ENCODE measurements at places on chromosomes 12 and 14.

- DNase-seq, result no peak
These were observed 98.3 kb downstream of the GARIN6 start for GRCh38 chr12:99745895-99746294.

GRCh38 chr12:115869604-115870003 lies 407.9 kb downstream of the MED13L start:
- no peak for DNase-seq

DNA sequence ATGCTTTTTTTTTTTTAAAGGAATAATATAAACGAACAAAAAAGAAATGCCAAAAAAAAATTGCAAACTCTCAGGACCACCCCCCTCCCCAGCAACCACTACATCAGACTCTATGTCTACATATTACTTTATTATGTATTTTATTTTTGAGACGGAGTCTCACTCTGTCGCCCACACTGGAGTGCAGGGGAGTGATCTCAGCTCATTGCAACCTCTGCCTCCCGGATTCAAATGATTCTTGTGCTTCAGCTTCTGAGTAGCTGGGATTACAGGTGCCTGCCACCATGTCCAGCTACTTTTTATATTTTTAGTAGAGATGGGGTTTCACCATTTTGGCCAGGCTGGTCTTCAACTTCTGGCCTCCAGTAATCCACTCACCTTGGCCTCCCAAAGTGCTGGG lies 22.9 kb downstream of the HECTD4 start:
- no peak for DNase-seq

- no peak for DNase-seq
These were observed 86.5 kb upstream of the MANSC4 start for GRCh38 chr12:27866373-27867101.

DNA sequence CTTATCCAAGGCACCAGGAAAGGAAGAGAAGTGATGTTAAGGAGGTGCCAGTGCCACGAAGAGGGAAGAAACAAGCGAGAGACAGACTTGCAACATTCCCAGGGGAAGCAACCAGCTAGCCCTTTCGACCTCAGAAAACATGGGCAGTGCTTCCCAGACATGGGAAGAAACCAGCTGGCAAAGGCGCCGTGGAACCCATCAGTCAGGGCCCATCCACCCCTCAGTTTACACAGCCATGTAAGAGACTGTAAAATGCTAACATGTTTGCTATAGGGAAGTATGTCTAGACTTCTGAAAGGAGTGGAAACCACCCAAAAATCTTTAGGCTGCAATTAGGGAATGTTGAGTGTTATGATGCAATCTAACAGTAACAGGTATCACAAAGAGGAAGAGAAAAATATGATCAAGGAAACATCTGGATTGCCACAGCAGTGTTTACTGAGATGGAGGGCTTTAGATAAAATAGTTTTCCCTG lies 26.3 kb downstream of the ANAPC5 start:
- no peak for DNase-seq

DNA sequence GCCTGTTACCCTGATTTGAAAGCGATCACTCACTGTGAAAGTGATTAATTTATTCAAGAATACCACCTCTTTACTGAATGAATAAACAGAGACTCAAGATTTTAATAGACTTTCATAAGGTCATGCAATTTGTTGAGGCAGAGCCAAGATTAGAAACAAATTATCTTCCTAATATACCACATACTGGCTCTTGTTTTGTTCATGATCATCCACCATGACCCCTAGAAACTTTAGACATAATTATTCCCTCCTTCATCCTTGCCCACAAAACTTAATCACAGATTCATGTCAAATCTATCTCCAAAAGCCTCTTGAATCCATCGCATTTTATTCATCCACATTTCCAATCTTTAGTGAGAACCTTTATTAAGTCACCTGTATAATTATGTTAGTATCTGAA lies 152.3 kb downstream of the ATXN7L3B start:
- DNase-seq, result no peak

DNA sequence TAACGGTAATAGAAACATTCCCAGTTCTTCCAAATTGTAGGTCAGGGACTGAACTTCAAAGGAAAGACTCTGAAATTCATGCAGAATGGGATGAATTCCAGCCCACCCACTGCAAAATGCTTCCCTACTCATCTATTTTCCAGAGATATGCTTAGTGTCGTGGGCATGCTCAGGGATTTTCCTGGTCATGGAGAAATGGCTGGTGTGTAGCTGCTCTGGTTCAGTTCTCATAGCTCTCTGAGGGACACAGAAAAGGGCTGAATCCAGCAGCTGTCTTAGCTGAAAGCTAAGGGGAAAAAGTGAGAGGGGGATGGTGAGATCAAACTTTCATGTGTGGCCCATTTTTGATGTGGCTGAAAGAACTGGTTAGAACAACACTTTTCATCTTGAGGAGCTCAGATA lies 72.9 kb upstream of the KRAS start:
- DNase-seq, result no peak

GRCh38 chr14:38278035-38278434 lies 22.1 kb upstream of the CLEC14A start:
- no peak for DNase-seq

- DNase-seq, result peak; percentile 34
These were observed 841 bp downstream of the CALM1 start for GRCh38 chr14:90397425-90398314.

DNA sequence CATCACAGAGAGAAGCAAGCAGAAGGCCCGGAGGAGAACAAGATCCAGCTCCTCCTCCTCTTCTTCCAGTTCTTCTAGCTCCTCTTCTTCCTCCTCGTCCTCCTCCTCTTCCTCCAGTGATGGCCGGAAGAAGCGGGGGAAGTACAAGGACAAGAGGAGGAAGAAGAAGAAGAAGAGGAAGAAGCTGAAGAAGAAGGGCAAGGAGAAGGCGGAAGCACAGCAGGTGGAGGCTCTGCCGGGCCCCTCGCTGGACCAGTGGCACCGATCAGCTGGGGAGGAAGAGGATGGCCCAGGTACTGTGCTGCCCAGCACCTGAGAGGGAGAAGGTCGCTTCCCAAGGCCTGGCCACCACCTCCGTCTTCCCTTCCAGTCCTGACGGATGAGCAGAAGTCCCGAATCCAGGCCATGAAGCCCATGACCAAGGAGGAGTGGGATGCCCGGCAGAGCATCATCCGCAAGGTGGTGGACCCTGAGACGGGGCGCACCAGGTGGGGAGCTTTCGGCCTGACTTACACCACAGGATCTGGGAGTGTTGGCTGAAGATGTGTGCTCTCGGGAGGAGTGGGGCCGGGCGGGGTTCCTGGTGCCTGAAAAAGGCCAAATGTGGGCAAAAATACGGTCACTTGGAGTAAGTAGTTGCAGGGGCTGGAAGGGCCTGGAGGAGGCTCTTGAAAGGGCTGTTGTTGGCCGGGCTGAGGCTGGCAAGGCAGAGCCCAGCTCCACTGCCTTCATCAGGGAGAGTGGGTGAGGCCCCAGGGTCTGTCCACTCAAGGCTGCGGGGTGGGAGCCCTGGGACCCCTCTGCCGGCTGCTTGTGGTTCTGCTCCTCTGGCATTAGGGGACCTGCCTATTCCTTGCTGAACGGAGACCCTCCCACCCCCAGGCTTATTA lies 1.4 kb downstream of the ARL6IP4 start:
- DNase-seq, result no peak

DNA sequence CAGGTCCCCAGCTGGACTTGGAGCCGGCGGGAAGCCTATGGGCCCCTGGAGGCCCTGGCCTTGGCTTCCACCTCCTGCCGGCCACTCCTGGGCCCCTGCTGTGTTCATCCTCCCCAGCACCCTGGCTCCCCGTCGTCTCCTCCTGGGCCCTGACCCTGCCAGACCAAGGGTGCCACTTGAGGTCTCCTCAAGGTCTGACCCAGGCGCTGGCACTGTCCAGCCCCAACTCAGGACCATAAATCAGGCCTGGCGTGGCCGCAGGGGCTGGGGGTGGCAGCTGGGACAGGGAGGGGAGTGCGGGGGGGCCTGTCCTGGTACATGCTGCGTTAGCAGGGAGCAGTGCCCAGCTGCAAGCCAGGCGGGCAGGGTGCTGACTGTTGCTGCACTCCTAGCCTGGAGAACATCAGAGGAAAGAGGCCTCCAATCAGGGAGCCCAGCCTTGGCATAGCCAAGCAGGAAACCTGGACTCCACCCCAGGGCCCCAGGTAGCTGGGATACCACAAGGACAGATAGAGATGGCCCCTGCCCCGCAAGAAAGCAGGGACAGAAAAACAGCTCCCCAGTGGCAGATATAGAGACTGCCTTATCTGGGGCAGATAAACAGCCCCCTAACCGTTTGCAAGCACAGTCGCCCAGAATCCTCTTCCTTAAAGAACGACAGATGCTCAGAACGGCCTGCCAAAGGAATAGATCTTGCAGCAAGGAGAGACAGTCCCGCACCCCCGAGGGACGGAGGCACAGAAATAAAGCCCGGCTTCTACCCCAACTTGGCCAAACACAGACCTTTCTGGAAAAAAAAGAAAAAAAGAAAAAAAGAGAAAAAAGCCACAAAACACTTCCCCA lies 6.5 kb upstream of the ATG101 start:
- no peak for DNase-seq

DNA sequence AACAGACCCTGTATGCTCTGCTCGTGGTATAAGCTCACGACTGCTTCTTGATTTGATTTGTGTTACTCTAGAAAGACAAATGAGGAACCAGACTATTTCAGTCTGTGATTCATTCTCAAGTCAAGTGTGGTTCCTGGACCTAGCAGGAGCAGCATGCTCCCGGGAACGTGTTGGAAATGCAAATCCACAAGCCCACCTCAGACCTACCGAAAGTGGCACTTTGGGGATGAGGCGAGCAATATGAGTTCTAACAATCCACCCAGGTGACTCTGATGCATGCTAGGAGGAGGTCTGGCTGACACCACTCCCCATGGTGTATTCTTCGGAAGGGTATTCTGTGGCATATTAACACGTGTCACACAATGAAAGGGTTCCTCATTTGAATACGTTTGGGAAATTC lies 59.5 kb upstream of the TMX1 start:
- no peak for DNase-seq

GRCh38 chr14:71143381-71144290 lies 236.4 kb downstream of the PCNX1 start:
- DNase-seq, result peak; percentile 11

DNA sequence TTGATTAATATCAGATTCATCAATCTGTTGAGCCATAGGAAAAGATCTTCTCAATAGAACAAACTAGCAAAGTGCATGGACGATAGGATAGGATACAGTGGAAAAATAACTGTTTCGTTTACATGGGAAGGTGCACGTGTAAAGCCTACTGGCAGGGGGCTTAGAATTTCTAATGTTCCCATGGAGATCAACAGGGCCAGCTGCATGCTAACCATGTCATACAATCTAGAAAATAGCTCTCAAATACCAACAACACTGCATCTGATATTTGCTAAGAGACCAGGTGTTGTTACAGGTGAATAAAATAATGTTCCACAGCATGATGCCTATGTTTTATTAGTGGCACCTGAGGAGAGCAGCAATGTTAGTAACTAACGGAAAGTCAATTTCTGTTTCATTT lies 72.5 kb downstream of the ACSS3 start:
- DNase-seq, result no peak

DNA sequence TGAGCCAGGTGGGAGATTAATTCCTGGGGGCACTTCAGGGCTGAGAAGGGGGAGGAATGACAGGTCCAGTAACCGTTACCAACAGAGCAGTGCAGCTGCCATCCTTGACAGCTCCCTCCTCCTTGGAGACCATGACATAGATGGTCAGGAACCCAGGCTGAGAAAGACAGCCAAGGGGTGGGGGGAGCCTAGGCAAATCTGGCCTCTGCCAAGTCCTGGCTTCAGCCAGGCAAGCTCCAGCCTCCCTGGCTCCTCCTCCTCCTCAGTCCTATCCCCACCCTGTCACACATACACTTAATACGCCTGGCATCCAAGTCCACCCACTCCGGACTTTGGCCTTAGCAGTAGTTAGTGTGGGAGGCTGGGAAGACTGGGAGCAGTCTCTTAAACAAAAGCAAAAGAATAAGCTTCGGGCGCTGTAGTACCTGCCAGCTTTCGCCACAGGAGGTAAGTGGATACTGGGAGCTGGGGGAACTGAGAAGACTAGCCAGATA lies at the start of gene RDH5:
RDH5 (plus strand) TSS at position 323 of the 494 bp plus-strand sequence. CDS start 792 bp downstream, outside the sequence.
- no peak for DNase-seq

DNA sequence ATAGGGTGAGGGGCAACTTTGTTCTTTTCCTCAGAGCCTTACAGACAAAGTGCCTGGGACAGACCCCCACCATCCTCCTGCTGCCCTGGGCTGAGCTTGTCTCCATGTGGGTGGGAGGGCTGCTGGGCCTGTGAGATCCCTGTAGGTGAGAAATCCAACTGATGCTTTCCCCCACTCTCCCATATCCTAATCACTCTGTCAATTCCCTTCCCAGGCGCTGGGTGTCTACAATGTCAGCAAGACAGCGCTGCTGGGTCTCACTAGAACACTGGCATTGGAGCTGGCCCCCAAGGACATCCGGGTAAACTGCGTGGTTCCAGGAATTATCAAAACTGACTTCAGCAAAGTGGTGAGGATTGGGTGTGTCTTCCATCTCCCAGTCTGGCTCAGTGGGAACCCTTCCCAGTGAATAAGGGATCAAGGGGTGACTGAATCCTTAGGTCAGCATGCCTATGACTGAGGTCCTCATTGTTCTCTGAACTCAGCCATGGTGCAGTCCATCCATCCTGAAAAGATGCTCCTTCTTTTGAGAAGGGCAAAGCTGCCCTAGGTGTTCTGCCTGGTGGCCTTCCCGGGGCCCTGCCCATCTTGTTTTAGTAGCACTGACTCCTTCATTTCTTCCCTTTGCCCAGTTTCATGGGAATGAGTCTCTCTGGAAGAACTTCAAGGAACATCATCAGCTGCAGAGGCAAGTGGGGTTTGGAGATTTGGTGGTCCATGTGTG lies 8.2 kb downstream of the DHRS2 start:
- no peak for DNase-seq

- no peak for DNase-seq
These were observed 8.9 kb upstream of the LTA4H start for GRCh38 chr12:96044017-96044942.

GRCh38 chr12:82047446-82047845 lies 288.3 kb upstream of the PPFIA2 start:
- DNase-seq, result no peak

DNA sequence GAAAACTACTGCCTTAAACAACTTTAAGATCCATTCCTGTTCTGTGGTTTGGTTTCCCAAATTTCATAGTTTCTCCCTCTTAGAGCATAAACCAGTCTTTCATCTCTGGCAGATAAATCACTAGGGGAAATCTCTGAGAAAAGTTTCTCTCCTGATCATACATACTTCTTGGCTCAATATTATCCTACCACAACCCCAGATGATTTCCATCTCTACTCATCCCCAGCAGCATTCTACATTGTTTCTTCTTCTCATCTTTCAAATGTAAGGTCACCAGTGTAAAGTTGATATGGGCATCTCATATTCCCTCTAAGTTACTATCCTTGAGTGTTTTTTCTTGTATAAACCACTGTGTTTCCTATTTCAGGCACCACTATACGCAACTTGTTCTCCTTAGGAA lies 45.9 kb upstream of the PLEKHG7 start:
- DNase-seq, result no peak

- no peak for DNase-seq
These were observed 8.1 kb upstream of the ITPR2 start for GRCh38 chr12:26841085-26841484.

GRCh38 chr12:1691123-1692007 lies 495 bp downstream of the ADIPOR2 start:
- no peak for DNase-seq
